MCF 10A (cell line): ENCODE measurements at places on chromosomes 3 and 15. TPM values are rescaled to one million over a fixed set of nuclear protein-coding genes. Genes with fewer than 3 reads are reported as not detected.
A peak's percentile ranks its signal among the peaks of the same experiment; 100 is the strongest.

NEIL1 gene
- 6.6 and 9.5 TPM in 2 replicates for total RNA-seq

ROPN1 gene
- total RNA-seq = not detected in 2 replicates

PGBD4 gene
- 2.4 and 2.6 TPM in 2 replicates for total RNA-seq

SOX14 gene
- not detected in 2 replicates for total RNA-seq

VILL gene
- total RNA-seq = not detected in 2 replicates

GOLGA8J gene
- 0.21 TPM in 1 of 2 replicates, not detected in the other for total RNA-seq

IGF2BP2 gene
- 108 and 154 TPM in 2 replicates for total RNA-seq

NEK10 gene
- 0.44 and 1.1 TPM in 2 replicates for total RNA-seq

HCLS1 gene
- total RNA-seq = 1.6 and 2.5 TPM in 2 replicates

CPOX gene
- total RNA-seq = 10.8 and 11.2 TPM in 2 replicates

HHATL gene
- not detected in 2 replicates for total RNA-seq

STAB1 gene
- total RNA-seq = not detected in 2 replicates

GOLIM4 gene
- total RNA-seq = 21.5 and 25.8 TPM in 2 replicates

MYO5C gene
- total RNA-seq = 25.7 and 29.4 TPM in 2 replicates

DUOX1 gene
- total RNA-seq = 15.1 and 16.9 TPM in 2 replicates

DNA sequence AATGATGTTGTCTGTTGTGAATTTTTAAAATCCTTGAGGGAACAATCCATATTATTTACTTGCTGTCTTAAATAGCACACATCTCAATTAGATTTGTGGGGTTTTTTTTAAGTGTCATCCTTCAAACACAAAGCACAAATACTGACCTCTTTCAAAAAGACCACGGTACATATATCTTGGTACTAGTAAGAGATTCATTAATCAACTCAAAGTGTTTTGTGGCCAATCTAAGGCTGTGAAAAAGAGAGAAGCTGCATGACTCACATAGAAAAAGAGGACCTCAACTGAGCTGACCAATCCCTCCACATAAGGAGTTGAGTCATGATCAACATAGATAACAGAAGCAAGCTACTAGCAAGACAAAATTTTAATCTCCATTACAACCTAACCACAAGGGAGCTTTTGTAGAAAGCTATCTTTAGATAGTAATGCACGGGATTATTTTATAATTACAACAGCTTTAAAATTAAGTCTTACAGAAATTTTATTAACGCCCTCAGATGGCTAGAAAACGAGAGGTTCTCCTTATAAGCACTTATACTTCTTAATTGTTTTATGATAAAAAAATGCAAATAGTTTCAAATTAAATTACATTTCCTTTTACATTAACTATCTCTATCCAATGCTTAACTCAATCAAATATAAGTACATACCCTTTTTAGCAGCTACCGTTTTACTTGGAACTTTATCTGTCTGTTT, 60.5 kb downstream of the TOP2B start:
- peak; percentile 54 for DNase-seq

GRCh38 chr3:158711886-158712285, 20.4 kb downstream of the RARRES1 start:
- DNase-seq = peak; percentile 51

- peak; percentile 66 for DNase-seq
These were observed 44.5 kb downstream of the SLC24A1 start for GRCh38 chr15:65666257-65666656.

DNA sequence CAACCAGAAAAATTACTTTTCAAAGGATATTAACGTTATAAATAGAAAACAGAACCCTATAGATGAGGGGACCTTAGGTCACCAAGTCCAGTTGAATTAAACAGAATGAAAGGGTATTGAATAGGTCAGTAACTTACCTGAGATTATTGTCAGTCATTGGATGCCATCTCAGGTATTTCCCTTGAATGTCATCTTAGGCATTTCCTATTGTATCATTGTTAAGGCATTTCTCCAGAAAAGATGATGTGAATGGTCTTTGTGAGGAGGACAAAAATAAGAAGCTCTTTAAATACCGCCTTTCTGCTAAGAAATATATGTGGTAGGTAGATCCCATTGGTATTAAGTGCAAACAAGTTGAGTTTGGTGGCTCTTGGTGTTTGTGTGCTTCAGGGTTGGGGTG, 55.6 kb downstream of the CHD2 start:
- DNase-seq = no peak

DNA sequence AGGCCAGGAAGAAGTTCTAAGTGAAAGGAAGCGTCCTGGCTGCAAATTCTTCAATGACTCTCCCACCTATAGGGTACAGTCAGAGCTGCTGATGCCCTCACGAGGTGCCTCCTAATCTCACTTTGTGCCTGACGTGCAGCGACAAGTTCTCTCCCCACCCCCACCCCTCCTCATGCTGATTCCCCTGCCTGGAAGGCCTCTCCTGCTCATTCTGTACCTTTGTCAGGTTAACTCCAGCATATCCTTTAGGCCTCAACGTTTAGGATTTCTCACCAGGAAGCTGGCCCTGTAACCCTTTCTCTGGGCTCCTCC, 25.0 kb downstream of the SLC12A8 start:
- DNase-seq = no peak

DNA sequence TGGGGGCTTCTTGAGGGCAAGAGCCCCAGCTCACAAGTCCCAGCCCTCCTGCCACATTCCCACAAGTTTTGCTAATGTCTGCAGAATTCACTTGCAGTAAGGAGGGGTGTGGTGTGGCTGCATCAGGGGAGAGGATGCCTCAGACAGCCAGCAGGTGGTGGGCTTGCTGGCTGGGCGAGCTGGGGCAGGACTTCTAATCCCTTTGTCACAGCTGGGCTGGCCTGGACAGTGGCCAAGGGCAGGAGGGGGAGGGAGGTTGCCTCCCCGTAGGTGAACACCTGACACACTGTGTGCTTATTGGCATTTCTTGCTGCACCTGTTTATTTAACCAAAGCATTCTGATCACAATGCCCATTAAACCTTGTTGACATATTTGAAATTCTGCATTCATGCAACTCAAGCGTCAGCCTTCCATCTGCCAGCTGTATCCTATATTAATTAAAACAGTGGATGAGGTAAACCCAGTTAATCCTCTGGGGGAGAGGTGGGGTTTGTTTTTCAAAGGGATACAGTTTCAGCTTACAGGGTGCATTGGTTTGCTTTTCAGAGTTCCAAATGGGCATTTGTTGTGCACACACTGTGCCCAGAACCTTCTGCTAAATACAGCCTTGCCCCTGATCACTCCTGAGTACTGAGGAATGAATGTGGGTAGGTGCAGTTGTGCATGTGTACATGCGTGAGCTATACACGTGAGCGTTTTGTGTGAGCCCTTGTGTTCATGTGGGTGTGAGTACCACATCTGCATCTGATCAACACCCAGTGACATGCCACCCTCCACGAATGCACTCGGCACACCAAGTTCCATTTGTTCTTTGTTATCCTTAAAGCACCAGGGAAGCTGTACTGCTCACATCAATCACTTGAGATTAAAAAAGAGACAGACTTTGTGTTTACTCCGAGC, 268.7 kb downstream of the XXYLT1 start:
- peak; percentile 71 for DNase-seq

GRCh38 chr3:71854096-71854495, 69.1 kb upstream of the PROK2 start:
- DNase-seq = no peak

GRCh38 chr3:123148772-123149171, 53.0 kb upstream of the SEC22A start:
- DNase-seq = no peak

GRCh38 chr3:109127553-109127952, 9.0 kb upstream of the C3orf85 start:
- DNase-seq = no peak

DNA sequence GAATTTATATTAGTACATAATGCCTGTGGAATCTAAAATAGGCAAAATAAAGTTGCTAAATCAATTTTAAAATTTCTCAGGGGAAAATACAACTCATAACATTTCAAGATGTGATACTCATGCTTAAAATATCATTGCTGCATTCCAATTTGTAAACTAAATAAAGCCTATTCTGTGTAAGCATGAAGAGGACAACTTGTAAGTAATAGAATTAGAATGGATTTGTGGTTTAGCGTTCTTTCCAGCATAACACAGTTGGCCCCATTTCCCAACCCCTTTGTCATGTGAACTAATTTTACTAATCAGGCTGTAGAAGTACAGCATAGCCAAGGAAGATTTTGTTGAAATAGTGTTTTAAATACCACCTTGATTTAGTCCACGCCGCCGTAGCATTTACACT, 437.2 kb downstream of the SI start:
- DNase-seq = no peak

DNA sequence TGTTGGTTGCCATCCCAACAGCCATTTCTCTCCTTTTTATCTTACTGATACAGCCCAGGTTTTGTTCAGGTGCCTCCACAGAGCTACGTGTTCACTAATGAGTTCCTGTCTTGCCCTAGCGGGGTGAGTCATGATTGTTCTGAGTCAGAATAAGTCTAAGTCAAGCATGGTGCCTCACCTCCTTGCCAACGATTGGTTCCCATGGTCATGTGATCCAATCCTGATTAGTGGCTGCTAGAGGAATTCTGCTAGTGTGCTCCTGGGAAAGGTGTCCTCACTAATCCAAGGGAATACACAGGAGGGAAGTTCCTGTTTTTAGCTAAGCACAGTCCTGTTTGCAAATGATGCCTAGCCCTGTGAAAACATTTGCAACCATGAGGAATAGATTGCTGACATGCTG, 99.8 kb downstream of the NSUN3 start:
- DNase-seq = peak; percentile 90

DNA sequence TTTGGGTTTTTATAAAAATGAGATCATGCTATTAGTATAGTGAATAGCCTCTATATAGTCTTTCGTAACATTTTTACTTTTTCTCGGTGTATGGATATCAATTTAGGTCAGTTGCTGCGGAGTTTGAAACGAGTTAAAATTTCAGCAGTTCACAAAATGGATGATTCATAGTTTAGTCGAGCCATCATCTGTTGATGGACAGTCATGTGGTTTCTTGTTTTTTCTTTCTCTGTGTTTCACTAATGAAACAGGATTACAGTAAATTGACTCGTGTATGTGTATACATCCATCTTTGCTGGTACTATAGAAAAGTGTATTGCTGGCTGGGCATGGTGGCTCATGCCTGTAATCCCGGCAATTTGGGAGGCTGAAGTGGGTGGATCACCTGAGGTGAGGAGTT, 106.8 kb downstream of the IGF1R start:
- DNase-seq = peak; percentile 44

- no peak for DNase-seq
These were observed 22.1 kb downstream of the SUSD5 start for GRCh38 chr3:33196538-33196937.

DNA sequence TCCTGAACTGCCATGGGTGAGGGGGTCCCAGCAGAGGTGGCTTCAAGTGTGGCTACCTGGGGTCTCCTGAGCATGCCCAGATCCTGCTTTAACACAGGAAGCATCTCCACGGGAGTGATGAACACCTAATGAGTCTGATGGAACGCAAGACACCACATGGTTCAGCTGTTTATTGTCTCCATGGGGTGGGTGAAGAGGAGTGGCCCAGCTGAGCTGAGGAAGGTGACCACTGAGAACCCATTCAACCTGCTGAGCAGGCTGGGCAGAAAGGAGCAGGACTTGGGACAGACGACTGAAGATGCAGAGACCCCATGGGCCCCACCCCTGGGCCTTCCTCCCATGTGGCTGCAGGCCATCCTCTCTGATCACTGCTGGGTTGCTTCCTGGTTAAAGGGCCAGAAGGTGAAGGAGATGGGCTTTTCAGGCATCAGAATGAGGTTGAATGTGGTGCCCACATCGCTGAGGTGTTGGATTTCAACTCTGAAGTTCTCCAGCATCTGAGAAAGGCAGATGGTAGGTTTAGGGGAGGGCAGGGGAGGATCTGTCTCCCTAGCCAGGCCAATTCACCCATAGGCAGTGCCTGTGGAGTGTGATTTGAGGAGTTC, 29.7 kb downstream of the CYP11A1 start:
- no peak for DNase-seq

DNA sequence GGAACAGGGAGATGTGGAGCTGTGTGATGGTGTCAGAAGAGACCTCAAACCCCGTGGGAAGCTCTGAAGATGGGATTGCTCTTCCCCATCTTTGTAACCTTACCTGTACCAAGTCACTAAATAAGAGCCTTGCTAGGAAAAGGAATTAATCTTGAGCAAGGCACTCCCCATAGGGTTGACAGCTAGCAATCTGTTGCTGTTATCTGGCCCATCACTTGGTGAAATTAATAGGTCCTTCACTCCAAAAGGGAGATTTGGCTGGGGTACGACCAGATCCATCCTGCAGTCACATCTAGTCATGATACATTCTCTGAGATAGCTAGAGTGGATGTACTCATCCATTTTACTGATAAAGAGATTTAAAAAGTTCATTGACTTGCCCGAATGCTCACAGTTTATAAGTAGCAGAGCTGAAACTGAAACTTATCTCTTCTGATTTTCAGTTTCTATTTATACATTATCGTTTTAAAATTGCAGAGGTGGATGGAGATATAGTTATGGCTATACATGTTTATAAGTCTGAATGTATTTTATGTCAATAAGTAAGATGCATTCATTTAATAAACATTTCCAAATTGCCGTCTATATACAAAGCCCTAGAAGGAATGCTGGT, 299.1 kb upstream of the MCTP2 start:
- DNase-seq = no peak

DNA sequence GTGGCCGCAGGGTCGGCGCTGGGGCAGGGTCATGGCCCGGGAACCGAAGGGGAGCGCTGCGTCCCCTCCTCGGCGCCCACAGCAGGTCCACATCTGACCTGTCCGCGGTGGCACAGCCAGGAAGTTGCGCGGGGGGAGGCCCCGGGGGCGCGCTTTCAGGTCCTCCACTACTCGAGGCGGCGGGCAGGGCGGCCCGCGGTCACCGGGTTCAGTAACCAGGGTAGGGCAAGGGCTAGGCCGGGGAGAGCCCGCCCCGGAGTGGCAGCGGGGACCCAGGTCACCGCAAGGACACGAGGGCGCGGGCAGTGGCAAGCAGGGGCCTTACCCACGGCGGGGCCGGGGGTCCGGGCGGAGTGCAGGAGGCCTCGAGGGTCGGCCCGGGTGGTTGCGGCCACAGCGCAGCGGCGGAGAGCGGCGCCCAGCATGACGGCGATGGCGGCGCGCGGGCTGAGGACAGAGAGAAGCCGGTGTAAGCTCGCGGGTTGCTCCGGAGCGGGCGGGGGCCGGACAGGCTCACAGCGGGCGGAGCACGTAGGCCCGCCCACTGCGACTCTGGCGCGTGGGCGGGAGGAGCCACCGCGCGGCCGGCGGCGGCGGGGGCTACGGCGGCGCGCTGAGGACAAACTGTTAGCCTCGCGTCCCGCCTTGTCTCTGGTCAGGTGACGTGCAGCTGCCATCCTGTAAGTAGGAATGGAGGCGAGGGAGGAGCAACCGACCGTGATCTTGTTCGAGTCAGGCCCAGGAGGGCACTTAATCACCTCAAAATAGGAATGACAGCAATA, at the start of gene COX5A:
COX5A (minus strand) TSS at position 484 of the 782 bp plus-strand sequence; CDS start at position 425, 59 bp downstream.
- DNase-seq = peak; percentile 95
